ENCODE measurements at places on chromosomes 3 and 15.

- no peak for DNase-seq
These were observed 156.2 kb downstream of the PLCL2 start for GRCh38 chr3:17040990-17041377.

DNA sequence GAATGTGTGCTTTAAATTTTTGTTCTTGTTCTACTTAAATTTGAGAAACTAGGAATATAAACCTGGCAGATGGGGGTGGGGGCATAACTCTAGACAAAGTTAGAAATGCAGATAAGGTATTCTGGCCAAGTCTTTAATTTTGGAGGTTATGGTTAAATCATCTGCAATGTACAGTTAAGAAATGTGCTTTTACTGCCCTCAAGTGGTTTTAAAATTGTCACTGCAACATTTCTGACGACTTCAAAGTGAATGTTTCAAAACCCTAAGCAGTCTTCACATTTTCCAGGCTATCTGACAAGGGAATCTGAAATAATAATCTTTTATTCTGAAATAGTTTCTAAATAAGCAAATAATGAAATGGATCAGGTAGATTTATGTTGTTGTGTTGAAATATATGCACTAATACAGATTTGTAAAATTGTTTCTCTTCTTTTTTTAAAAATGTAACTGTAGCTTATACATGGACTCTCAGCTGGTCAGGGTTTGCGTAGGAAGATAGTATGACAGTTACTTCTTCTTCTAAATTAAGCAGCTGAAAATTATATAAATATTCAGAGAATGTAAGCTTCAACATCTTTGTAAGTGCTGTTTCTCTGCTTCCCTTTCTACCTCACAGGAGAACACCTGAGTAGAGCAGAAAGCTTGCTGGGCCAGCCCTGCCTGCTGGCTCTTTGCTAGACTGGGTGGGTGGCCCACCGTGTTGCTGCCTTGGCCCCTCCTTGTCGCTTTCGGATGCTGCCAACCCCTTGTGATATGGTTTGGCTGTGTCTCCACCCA, 45.0 kb downstream of the SUCNR1 start:
- no peak for DNase-seq

DNA sequence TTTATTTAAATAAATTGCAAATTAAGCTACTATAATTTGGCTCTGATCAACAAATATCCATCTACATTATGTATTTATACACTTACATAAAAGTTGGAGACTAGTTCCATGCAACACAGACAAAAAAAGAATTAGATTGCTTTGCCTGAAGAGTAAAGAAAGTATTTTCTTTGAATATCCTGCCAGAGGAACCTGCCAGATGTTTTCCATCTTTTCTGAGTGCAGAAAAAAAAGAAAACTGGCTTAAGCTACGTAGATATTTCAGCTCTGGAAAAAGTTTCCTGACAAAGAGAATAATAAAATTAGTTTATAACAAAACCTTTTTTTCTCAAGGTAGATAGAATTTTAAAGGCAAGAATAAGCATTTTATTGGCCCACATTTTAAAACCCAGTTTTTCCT, 607.5 kb upstream of the NAALADL2 start:
- DNase-seq, result no peak

DNA sequence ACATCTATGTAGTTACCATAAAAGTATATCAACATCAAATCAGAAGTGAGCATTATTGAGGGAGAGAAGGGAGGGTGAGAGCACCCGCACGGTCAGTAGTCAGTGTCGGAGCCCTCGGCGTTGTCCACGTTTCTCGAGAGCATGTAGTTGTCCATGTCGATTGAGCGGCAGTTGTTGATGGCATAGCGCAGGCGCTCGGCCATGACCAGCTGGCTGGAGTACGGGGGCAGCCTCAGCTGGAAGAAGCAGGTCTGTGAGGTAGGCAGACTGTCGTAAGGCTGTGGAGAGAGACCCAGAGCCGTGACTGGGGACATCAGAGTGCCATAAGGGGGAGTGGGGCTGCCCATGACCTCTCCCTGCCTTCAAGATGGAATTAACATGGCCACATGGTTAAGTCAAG, 11.8 kb downstream of the FBXL22 start:
- no peak for DNase-seq

GRCh38 chr3:33047842-33048834, 48.8 kb downstream of the GLB1 start:
- DNase-seq, result no peak

DNA sequence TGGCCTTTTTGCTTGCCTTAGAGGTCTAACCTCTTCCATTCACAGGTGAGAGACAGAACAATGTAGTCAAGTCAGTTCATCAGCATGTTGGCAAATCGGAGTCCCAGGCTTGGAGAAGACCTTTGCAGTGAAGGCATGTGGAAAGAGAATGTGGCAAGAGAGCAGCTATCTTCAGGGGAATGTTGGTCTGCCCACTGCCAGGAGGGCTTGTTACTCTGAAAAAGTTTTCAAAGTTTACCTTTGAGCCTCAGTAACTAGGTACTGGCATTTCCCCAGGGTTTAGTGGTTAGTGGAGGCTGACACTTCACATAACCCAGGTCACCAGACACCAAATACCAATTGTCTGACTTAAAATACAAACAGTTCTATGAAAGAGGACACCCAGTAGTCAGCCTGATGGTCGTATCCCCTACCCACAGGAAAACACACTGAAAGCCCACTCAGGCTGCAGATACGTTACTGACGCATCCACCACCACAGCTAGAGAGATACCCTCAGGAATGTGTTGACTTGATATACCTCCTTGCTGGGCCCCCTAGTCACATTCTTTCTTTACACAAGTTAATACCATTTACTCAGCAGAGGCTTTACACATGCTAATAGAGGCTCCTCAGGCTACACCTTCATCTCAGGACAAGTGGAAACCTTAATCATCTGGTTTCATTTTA, 9.7 kb upstream of the ARID3B start:
- no peak for DNase-seq

- no peak for DNase-seq
These were observed 38.2 kb upstream of the NAALADL2 start for GRCh38 chr3:174820885-174821284.

DNA sequence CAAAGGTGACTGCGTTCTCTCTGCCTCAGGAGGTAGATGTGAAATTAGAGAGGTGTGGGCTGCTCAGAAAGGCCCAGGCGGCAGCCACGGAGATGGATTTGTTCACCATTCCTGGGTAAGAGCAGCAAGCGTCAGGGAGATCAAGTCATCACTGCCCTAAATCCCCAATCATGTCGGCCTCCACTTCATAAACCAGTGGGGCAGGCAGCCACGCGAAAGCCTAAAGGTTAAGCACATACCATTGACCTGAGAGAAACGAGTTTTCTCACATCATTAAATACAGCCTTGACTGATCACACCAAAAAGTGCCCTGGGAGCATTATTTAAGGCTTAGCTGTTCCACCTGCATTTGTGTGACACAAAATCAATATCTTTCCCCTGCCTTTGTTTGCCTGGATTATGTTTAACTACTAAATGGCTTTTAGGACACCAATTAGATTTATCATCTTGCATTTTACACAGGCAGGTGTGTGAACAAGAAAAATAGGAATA, 50.7 kb upstream of the FOXB1 start:
- no peak for DNase-seq

- DNase-seq, result no peak
These were observed 307.0 kb upstream of the THBS1 start for GRCh38 chr15:39273717-39274411.

DNA sequence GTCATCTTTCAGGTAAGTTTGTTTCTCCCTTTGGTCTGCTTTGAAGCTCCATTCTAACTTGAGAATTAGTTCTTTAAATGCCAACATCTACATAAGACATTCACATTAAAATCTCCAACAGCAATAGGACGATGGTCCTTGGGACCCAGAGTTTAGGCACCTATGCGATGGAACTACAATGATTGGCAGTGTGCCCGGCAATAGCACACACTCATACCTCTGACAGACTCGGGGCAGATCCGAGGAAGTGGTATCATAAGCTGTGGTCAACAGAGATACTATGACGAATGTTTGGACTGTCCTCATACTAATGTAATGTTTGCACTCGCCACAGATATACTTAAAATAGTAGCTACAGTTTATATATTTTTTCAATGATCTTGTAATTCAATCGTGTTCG, 34.2 kb upstream of the NR2F2 start:
- DNase-seq, result no peak

GRCh38 chr3:57673156-57673555, 19.7 kb downstream of the DENND6A start:
- DNase-seq, result no peak

DNA sequence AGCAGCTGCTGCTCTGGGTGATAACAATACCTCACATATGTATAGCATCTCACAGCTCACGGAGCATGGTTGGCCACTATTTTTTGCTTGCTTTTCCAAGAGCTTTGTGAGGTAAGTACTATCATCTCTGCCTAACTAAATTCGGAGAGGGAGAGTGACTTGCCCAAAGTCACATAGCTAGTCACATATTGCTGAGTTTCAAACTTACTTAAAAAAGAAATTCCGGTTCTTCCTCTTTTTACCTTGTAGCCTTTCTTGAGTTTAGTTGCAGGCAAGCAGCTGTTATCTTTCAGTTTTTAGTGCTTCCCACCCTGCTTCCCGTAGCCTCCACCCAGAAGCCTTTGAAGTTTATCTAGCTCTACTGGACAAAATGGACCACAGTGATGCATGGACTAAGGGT, 309.2 kb downstream of the PDCD6IP start:
- DNase-seq, result no peak

DNA sequence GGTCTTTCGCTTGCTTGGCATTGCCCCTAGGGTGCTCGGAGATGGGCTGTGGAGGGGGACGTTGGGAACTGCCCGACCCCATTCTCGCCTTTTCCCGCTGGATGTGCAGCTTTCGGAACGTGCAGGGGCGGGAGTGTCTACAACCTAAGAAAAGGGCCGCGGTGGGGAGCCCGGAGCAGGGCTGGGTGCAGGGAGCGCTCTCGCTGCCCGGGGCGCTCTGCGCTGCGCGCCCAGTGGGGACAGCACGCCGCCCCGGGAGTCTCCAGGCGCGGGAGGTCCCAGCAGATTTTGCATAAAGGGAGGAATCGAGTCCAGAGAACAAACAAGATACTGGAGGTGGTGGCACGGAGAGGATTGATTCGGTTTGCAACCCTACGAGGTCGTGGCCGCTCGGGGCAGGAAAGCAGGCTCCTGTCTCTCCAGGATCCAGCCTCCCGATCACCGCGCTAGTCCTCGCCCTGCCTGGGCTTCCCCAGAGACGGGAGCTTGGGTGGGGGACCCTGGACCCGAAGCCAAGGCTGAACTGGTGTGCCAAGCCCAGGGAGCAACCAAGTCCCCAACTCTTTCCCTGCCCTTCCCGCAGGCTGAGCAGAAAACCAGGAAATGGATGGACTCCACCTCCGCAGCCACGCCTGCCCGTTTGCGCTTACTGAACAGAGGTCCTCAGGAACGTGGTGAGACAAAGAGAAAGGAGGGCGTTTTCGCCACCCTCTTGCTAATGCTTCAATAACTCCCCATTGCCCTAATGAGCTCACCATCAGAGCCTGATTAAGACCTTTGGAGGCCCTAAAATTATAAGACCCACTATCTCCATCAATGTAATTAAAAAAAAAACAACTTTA, 59.7 kb downstream of the NOX5 start:
- no peak for DNase-seq

DNA sequence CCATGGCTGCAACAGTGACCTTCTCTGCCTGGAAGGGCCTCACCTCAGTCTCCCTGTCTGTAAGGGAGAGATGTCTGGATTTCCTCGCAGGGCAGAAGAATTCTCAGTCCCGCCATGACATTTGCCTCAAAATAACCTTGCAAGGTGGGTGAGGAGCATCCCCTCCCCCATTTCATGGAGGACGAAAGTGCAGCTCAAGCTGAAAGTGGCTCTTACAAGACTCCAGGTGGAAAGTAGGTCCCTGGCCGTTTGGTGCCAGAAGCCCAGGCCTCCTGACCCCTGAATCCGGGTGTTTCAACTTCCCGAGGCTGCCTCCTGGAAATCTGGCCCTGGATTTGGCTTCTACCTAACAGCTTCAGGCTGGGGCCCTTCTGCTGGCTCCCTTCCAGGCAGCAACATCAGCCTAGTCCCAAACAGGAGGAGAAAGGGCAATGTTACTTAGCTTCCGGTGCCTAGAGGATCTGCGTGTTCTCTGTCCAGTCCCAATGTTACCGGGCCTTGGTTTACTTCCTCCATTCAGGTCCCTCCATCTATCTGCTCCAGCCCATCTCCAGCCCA, 769 bp upstream of the CSPG4 start:
- no peak for DNase-seq

DNA sequence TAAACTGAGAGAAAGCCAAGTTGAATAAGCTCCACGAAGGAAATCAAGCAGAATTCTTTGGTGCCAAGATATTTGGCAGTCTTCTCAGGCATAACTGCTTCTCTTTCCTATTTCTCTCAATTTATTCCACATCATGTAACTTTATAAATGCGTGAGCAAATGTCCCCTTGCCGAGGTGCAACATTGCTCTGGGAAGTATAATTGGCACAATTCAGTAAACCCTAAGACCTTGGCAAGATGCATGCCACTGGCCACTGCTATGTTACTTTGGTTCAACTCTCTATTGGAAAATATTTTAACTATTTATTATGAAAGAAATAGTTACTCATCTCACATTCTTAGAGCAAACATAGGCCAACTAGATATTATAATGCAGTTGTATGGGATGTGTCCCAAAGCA, 170.2 kb downstream of the SUCNR1 start:
- no peak for DNase-seq

GRCh38 chr15:40372981-40373380, 9.5 kb upstream of the KNSTRN start:
- DNase-seq, result no peak

GRCh38 chr15:91521996-91522395, 331.5 kb upstream of the SLCO3A1 start:
- no peak for DNase-seq

DNA sequence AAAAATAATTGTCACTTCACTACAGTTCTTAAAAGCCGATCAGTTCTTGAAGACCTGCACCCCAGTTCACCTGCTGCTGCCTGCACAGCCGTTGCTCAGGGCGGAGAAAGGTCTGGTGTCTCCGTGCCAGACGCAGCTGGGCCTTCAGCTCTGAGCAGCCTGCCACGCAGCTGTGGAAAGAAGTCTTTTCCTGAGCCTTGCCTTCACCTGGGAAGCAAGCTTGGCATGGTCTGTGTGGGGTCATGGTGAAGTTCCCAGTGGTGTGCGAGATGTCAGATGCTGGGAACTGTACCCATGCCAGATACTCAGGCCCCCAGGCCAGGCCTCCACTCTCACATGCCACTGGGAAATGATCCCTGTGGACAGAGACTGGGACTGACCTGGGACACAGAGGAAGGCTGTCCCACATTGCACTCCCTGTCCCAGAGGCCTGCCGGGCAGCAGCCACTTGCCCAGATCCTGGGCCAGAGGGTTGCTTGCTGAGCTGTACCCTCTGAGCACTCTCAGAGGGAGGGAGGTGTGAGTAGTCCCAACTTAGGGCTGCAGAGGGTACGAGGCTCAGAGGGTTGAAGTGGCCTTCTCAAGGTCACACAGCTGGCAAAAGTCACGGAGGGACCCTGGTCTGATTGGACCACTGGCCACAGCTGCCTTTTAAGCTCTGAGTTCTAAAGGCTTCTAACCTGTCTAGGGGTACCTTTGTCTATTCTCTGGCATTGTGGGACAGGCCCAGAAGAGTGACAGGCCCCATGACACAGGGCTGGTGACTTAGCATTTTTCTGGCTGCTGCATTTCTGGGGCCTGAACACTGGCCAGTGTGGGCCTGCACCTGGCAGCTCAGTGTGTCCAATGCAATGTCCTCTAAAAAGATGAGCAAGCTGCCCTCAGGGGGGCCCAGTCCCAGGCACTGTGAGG, 55.4 kb downstream of the KLF13 start:
- no peak for DNase-seq

Measured in stimulated activated CD8-positive, alpha-beta memory T cell treated with anti-CD3 and anti-CD28 coated beads, Interleukin-7, amount 100 ng/mL, for 1 hour (primary cell).